ENCODE measurements at places on chromosomes 2 and 18.

GRCh38 chr2:146438246-146438645 is 1406.6 kb upstream of the ACVR2A start:
- peak; percentile 4 for DNase-seq

DNA sequence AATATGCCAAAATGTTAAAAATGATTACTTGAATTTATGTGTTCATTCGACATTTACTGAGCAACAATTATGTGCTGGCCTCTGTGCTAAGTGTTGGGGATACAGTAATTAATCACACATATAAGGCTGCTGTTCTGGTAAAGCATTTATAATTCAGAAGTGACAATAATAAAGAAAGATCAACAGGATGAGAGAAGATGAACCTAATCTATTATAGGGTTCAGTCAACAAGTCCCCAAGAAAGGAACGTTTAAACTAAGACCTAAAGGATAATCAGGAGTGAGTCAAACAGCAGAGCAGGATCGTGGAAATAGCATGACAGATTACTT is 60.1 kb upstream of the COX7A2L start:
- DNase-seq: no peak

DNA sequence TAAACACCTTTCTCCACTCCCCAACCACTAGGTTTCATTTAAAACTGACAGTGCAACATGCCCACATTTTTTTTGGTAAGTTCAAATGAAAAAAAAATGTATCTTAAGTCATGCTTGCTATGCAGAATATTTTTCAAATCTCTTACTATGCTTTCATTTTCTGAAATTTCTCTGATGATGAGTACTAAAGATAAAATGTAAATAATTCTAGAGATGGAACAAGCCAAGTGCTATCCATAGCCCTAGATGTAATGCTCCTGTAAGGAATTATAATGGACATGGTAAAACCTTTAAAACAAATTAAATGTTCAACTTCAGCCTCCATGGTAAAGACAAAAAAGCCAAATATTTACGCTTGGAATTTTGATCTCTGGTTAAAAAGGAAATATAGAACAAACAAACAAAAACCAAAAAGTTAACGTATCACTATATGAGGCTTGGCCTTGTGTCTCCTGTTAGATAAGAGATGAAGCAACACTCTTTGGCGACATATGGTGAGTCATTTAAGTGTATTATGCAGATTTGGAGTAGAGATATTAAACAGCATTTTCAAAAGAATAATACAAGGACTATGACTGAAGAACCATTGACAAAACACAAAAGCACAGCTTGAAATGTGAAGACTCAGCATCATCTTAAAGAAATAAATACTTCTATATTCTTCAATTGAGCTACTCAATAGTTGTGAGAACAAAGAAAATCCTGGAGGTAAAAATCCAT is 392.0 kb upstream of the LYPD1 start:
- no peak for DNase-seq

DNA sequence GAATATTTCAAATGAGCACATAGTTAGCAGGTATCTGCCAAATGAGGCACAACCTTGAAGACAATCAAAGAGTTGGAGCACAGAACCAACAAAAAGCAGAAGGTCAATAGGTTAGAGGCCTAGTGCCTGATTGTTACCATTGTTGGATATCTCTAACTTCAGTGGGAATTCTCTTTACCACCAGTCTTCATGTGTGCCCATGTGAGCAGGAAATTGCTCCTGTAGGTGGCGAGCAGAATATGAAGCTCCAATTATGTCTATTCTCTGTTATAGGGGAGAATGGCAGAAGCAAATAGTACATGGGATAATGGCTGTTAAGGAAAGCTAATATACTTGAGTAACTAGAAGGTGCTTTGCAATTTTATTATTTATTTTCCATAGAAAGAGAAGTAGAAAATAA is 14.9 kb upstream of the ZNF385B start:
- DNase-seq: no peak

DNA sequence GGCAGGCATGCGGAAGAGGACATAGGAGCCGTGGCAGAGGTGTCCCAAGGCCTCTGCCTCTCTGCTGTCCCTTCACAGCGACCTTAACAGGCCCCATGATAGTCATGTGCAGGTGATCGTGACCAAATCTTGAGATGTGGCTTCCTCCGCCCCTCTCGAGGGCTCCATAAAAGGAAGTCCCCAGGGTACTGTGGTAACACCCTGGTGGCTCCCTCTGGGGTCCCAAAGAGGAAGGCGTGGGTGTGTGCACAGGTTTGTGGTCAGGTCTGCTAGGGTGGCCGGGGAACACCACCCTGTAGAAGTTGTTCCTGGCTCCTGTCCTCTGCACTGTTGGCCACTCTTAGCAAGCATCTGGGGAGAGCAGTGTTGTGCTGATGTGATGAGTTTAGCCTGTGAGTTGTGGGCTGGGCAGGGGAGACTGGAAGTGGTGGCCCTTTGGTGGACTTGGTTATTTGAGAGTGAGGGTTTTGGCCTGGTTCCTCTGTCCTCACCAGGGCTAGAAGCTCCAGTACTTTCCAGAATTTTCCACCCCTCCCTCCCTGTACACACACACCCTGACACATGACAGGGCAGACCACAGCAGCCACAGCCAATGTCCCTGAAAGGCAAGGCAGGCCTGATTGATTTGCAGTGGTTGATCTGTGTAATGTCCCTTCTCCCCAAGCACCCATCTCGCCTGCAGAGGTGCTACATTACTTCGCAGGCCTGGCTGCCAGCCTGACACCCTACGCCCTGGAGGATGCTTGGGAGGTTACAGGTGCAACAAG is 68.9 kb upstream of the BOD1L2 start:
- no peak for DNase-seq
